ENCODE measurements at places on chromosomes 1 and 21. TPM values are rescaled to one million over a fixed set of nuclear protein-coding genes. Genes with fewer than 3 reads are reported as not detected.

DNA sequence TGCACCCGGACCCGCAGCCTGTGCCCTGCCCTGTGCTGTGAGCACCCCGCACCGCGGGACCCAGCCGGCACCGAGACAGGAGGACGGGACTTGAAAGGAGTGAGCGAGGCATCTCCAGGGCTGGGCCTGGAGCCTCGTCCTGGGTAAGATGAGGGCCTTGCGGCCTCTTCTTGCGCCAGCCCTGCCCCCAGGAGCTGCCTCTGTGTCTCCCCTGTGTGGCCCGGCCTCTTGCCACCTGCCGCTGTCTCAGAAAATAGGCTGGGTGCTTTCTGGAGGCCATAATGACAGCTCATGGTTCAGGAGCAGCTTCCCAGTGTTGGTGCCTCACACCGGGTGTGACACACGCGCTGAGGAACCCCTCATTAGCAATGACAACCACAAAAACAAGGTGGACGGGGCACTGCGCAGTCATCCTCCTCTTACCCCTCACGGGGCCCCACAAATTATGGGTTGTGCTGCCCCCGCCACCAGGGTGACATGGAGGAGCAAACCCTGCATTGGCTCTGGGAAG, 161.5 kb upstream of the C1orf174 start:
- DNase-seq = no peak

Gene REN
- not detected for total RNA-seq

- DNase-seq = no peak
These were observed 134.6 kb upstream of the RUNX3 start for GRCh38 chr1:25064465-25065240.

Gene SMPDL3B
- total RNA-seq = 0.94 TPM

- DNase-seq = no peak
These were observed 166.8 kb downstream of the PTPRC start for GRCh38 chr1:198805498-198806151.

GRCh38 chr1:39213511-39214002, 9.1 kb downstream of the MACF1 start:
- DNase-seq = no peak

Gene EXTL1
- 0.05 TPM for total RNA-seq

- no peak for DNase-seq
These were observed 235.3 kb downstream of the PDE4B start for GRCh38 chr1:66028035-66028434.

GRCh38 chr1:36469163-36469562, 5.0 kb upstream of the MRPS15 start:
- DNase-seq = no peak

- no peak for DNase-seq
These were observed 198.8 kb upstream of the C8B start for GRCh38 chr1:57164584-57164983.

Gene SPRR1A
- total RNA-seq = not detected

Gene NSL1
- total RNA-seq = 50.3 TPM

GRCh38 chr1:157176591-157177121, 38.5 kb upstream of the ETV3 start:
- DNase-seq = no peak

- DNase-seq = no peak
These were observed 151.7 kb upstream of the HMGB4 start for GRCh38 chr1:33712186-33712585.

DNA sequence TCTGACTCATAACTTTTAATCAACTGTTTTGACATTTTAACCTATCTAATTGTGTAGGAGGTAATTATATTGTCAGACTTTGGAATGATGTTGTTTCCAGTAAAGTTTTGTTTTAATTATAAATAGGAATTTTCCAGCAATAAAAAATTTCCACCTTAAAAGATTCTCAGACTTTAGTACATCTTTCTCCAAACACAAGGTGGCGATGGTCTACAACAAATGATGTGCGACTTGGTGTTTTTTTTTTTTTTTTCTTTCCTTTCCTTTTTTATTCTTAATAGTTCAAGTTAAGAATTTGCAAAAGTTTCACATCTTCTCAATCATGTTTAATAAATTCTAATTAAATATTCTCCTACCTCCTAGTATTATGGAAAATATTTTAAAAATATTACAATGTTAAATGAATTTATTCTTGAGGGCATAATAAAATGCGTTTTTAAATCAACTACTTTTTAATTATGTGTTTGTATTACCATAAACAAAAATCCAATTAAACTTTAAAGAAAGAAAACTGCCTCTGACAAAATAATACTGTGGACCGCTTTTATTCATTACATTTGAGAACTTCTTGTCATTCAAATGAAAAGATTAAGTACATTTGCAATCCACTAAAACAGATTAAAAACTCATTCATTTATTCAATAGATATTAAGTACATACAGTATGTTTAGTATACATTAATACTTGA, 4.4 kb upstream of the ADAMTS1 start:
- DNase-seq = no peak

DNA sequence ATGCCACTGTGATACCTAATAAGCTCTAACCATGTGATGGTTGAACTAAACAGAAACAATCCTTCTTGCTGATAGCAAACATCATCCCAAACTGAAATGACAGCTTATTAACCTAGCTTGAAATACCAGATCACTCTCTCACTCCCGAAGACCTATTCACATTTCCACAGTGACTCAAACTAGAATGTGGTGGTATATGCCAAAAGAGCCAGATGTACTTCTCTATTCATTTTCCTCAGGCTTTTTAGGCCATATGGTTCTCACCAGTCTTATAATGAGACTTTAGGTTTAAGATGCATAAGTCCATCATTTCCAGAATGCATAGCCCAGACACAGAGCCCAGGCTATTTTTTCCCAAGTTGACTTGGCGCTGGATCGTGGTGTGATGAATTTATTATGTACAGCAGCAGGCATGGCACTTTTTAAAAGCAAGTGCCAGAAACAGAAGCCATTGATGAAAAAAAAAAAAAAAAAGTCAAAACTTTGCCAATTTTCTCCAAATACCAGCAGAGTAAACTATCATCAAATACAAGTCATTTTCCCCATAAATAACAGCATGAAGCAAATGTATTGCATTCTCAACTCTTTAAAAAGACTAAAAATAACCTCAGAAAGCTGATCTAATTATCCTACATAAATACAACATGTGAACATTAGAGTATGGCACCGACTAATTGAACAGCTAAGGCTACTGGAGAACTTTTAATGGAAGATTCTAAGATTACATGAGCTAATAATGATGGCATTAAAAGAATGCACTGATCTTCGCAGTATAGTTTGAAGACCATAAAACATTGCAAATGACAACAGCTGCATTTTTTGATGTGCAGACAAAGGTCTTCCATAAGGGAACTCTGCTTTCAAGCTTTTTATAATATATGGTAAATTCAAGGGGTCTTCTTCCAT, 365.4 kb downstream of the LRRIQ3 start:
- DNase-seq = no peak

- DNase-seq = no peak
These were observed 34.1 kb downstream of the NIBAN1 start for GRCh38 chr1:184940226-184940625.

GRCh38 chr1:213366141-213366831, 315.2 kb downstream of the RPS6KC1 start:
- DNase-seq = no peak

- DNase-seq = no peak
These were observed 43.8 kb downstream of the NCF2 start for GRCh38 chr1:183546427-183546826.

Gene MPL
- not detected for total RNA-seq

Gene CCDC181
- total RNA-seq = not detected

Gene CLDN19
- total RNA-seq = not detected

GRCh38 chr1:21898326-21899200, 38.5 kb downstream of the HSPG2 start:
- no peak for DNase-seq

- DNase-seq = no peak
These were observed 69.8 kb upstream of the RGS18 start for GRCh38 chr1:192088496-192088895.

Gene SUSD4
- not detected for total RNA-seq

Gene HES3
- not detected for total RNA-seq

DNA sequence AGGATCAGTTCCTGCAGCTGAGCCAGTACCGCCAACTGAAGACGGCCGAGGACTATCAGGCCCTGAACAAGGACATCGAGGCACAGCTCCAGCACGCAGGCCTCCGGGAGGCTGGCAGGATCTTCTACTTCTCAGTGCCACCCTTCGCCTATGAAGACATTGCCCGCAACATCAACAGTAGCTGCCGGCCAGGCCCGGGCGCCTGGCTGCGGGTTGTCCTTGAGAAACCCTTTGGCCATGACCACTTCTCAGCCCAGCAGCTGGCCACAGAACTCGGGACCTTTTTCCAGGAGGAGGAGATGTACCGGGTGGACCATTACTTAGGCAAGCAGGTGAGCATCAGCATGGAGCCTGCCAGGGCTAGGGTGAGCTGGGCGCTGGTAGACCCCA, 10.7 kb downstream of the H6PD start:
- DNase-seq = no peak

Gene NBPF11
- total RNA-seq = 6.0 TPM

Gene CATSPERE
- 0.09 TPM for total RNA-seq

- no peak for DNase-seq
These were observed 35.6 kb upstream of the C21orf91 start for GRCh38 chr21:17854745-17855144.

Gene DNAH14
- 106 TPM for total RNA-seq

DNA sequence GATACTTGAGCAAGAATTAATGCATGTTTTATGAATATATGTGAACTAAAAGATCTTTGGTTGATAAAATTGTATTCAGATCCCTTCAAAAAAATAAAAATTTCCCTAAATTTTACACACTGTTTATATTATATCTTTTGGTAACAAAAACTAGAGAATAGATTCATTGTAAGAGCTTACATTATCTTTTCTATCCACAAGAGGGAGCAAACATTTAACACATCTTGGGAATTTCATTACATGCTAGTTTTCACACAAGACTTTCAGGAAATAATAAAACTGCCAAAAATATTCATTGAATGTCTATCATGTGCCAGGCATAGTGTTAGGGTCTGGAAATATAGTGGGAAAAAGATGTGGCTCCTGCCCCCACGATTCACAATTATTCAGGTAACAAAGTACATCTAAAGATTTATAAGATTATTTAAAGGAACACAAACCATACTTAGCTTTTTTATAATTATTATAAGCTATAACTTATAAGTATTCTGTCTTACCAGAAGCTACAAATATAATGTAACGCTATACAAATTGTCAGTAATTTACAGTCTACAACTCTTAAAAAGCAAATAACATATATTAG, 30.6 kb downstream of the FAF1 start:
- DNase-seq = peak; percentile 20

DNA sequence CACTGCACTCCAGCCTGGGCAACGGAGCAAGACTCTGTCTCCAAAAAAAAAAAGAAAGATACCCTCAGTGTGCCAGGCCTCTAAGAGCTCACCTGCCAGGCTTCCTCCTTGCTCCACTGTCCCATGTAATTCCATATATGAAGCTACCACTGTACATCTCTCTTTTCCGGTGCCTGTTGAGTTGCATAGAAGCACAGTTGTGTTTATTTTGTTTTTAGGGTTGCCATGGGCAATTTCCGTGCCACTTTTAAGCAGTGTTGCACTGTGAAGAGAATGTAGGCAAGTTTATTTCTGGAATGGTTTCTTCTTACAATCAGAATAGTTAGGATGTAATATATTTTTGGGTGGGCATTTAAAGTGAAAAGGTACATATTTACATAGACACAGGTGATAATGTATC, 23.3 kb downstream of the MR1 start:
- no peak for DNase-seq

DNA sequence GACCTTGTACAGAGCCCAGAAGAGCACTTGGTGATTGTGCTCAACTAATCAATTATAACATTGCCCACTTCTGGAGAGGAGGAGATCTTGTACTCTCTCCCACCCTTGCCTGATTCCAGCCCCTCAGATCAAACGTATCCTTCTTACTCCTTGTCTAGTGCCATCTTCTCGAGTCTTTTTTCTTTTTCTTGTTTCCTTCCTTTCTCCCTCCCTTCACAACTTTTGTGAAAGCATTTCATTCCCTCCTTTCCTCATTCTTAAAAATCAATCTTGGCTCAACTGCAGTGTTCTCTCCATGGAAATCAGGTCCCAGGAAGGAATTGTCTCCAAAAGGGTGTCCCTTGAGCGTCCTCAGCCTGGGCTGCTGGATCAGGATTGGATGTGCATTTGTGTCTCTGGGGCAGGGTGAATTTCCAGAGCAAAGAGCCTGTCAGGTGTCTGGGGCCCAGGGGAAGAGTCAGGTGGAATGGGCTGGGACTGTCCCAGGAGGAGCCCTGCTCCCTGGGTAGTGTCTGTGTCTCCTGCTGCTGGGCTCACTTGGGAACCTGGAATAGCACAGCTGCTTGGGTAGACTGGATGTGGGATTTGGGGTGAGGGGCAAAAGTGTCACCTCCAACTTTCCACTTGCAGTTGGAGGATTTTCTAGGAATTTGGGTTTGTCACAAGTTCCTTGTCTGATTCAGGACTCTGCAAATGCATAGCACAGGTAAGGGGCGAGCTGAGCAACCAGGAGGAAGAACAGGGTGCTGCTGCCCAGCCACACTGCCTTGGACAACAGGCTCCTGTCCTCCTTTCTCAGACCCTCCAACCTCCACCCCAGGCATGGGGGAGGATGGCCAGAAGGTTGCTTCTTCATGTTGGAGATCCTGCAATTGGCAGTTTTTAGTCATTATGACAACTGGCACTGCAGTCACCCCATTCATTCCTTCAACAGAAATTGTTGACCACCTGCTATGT, 3.3 kb downstream of the SOX13 start:
- no peak for DNase-seq

- no peak for DNase-seq
These were observed 179.9 kb downstream of the DENND1B start for GRCh38 chr1:197595304-197595904.

Data from NCI-H460 (cell line).